Esophagus squamous epithelium (tissue), 5 donors: ENCODE measurements at places on chromosomes 5 and 9.
A peak's percentile ranks its signal among the peaks of the same experiment; 100 is the strongest.

- peaks cover 75% of the 10 kb centered on the region for H3K36me3 ChIP-seq
- peaks cover 8% of the 10 kb centered on the region for H3K4me1 ChIP-seq
- no peak for DNase-seq
- no peak overlapping the region for H3K4me3 ChIP-seq
These were observed 4.3 kb downstream of the BBLN start for GRCh38 chr9:128164307-128164885.

- H3K36me3 ChIP-seq = no peaks in the 10 kb centered on the region
- H3K27me3 ChIP-seq = no peaks in the 10 kb centered on the region
- H3K4me1 ChIP-seq = peaks cover 10% of the 10 kb centered on the region
- H3K27ac ChIP-seq = no peak overlapping the region
These were observed 41.8 kb upstream of the UGCG start for GRCh38 chr9:111854799-111855198.

- H3K27ac ChIP-seq = no peak overlapping the region
- H3K36me3 ChIP-seq = no peaks in the 10 kb centered on the region
- no peak for DNase-seq
- H3K4me3 ChIP-seq = no peak overlapping the region
These were observed 79.1 kb downstream of the UGCG start for GRCh38 chr9:111975709-111976108.

GRCh38 chr9:27527702-27528075 lies 1.9 kb downstream of the MOB3B start:
- H3K4me1 ChIP-seq = peaks cover 13% of the 10 kb centered on the region
- no peak for DNase-seq
- no peaks in the 10 kb centered on the region for H3K27me3 ChIP-seq
- H3K27ac ChIP-seq = peak overlapping the region; percentile 91

DNA sequence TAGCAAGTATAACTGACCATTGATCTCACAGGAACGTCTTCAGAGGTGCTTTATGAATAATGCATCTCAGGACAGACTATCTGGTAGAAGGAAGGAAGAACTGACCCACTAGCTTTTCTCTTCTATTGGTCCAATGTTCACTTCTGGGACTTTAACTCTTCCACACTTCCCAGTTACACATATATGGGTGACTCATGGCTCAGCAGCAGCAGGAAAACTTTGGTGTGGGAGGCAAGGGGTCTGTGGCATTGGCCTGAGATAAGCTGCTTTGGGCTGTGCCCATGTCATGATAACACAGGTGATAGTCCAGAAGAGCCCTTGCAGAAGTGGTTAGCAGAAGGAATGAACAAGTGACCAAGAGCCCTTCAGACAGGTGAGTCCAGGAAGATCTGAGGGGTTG lies 148.8 kb downstream of the RAB3C start:
- no peak overlapping the region for H3K27ac ChIP-seq
- H3K4me1 ChIP-seq = no peaks in the 10 kb centered on the region
- no peaks in the 10 kb centered on the region for H3K36me3 ChIP-seq
- no peak for DNase-seq
- H3K27me3 ChIP-seq = no peaks in the 10 kb centered on the region

- no peak overlapping the region for H3K4me3 ChIP-seq
- H3K36me3 ChIP-seq = no peaks in the 10 kb centered on the region
- H3K4me1 ChIP-seq = no peaks in the 10 kb centered on the region
- no peaks in the 10 kb centered on the region for H3K27me3 ChIP-seq
- DNase-seq = no peak
These were observed 35.5 kb upstream of the GRHPR start for GRCh38 chr9:37386988-37387387.

GRCh38 chr9:109973336-109973735 lies 193.3 kb downstream of the PALM2AKAP2 start:
- no peak for DNase-seq
- no peaks in the 10 kb centered on the region for H3K4me1 ChIP-seq
- H3K27me3 ChIP-seq = no peaks in the 10 kb centered on the region
- no peaks in the 10 kb centered on the region for H3K36me3 ChIP-seq
- H3K27ac ChIP-seq = no peak overlapping the region

- no peak for DNase-seq
- H3K4me1 ChIP-seq = peaks cover 13% of the 10 kb centered on the region
- peaks cover 32% of the 10 kb centered on the region for H3K27me3 ChIP-seq
These were observed at the start of gene ACSL6 for GRCh38 chr5:132011622-132012343. ACSL6 (minus strand) TSS chr5:132011658; CDS start chr5:132011553, 105 bp downstream.

GRCh38 chr5:91016954-91017700 lies 366.0 kb downstream of the ARRDC3 start:
- H3K27me3 ChIP-seq = no peaks in the 10 kb centered on the region
- peaks cover 24% of the 10 kb centered on the region for H3K4me1 ChIP-seq
- no peaks in the 10 kb centered on the region for H3K36me3 ChIP-seq
- peak overlapping the region; percentile 21 for H3K27ac ChIP-seq
- DNase-seq = no peak
- peak overlapping the region; percentile 26 for H3K4me3 ChIP-seq

DNA sequence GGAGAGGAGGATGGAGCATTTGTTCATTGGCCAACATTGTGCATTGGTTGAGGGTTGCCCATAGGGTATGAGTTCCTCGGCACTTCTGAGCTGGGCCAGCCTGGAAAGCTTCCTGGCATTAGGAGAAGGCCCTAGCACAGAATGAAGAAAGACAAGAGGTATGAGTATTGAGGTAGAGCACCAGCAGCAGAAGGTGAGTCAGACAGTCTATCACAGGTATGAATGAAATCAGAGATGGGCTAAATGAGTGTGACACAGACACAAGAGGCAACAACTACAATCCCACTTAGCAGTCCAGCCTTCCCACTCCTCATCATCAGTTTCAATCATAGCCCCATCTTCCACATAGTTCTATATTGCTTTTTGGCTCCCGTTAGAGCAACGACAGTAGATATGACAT lies 25.4 kb upstream of the TGFBR1 start:
- no peak overlapping the region for H3K27ac ChIP-seq
- no peak overlapping the region for H3K4me3 ChIP-seq
- no peak for DNase-seq
- no peaks in the 10 kb centered on the region for H3K27me3 ChIP-seq
- no peaks in the 10 kb centered on the region for H3K36me3 ChIP-seq
- H3K4me1 ChIP-seq = peaks cover 16% of the 10 kb centered on the region

GRCh38 chr5:27311544-27311943 lies 273.2 kb upstream of the CDH9 start:
- H3K36me3 ChIP-seq = no peaks in the 10 kb centered on the region
- no peak for DNase-seq
- no peaks in the 10 kb centered on the region for H3K4me1 ChIP-seq
- H3K4me3 ChIP-seq = no peak overlapping the region

DNA sequence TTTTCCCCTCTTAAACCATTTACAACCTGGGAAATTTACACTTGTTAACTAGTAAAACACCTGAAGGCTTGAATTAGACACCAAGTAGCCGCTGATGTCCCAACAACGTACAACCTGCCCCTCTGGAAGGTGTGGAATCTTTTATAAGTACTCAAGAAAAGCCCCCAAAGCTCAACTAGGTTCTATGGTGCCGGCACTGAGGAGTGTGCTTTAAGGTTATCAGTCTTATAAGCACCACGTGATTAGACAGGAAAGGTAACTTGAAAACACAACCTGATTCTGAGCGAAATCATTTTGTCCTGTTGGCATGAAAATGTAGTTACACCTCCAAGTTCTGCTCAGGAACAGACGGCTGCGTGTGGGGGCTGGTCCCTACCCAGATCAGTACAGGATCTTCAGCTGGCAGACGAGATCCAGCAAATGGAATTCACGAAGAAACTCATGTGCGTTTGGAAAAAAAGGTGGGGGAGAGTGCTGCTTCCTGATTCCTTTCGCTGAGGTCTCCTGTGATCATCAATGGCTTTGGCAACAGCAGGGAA lies 195.5 kb downstream of the MEF2C start:
- DNase-seq = no peak
- H3K27me3 ChIP-seq = peaks cover 74% of the 10 kb centered on the region
- no peaks in the 10 kb centered on the region for H3K36me3 ChIP-seq
- H3K4me1 ChIP-seq = peaks cover 25% of the 10 kb centered on the region
- H3K4me3 ChIP-seq = no peak overlapping the region

DNA sequence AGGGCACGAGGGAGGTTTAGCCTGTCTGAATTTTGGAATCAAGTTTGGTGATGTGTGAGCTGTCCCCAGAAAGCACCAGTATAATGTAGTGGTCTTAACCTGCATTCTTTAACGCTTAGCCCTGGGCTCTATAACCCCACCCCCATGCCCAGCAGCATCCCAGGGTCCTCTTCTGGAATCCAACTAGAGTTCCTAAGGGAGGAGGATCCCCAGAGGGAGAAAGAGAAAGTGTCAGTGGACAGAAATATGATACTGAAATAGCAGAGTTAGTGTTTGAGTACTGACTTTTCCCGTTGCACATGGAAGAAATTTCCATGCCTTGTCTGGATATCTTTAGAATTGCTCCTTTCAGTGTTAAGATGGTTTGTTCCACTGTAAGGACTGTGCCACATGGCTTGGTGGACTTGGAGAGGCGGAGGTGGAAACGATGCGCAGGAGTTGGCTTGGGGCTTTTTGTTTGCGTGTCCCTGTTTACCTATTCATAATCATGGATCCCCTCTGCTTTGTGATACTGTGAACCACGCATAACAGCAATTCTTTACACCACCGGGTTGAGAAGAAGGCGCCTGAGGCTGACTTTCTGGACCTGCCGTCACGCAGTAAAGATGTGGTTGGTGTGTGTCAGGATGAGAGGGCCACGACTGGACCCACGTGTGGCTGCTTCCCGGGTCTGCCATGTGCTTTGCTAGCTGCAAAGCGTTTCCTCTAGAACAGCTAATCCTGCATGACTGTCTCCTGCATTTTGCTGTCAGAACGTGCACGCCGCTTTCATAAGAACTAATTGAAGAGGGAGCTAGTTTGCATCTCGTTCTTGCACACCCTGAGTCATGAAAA lies 142.3 kb downstream of the SMARCA2 start:
- H3K36me3 ChIP-seq = peaks cover 11% of the 10 kb centered on the region
- no peak for DNase-seq
- H3K27me3 ChIP-seq = no peaks in the 10 kb centered on the region
- peaks cover 19% of the 10 kb centered on the region for H3K4me1 ChIP-seq

GRCh38 chr9:78189001-78189400 lies 46.9 kb upstream of the CEP78 start:
- H3K36me3 ChIP-seq = no peaks in the 10 kb centered on the region
- H3K4me3 ChIP-seq = no peak overlapping the region
- H3K27ac ChIP-seq = no peak overlapping the region
- no peaks in the 10 kb centered on the region for H3K27me3 ChIP-seq

- H3K27me3 ChIP-seq = no peaks in the 10 kb centered on the region
- no peak overlapping the region for H3K4me3 ChIP-seq
- H3K36me3 ChIP-seq = no peaks in the 10 kb centered on the region
- DNase-seq = no peak
- H3K4me1 ChIP-seq = peaks cover 6% of the 10 kb centered on the region
These were observed 48.5 kb upstream of the SNCAIP start for GRCh38 chr5:122263352-122264030.

DNA sequence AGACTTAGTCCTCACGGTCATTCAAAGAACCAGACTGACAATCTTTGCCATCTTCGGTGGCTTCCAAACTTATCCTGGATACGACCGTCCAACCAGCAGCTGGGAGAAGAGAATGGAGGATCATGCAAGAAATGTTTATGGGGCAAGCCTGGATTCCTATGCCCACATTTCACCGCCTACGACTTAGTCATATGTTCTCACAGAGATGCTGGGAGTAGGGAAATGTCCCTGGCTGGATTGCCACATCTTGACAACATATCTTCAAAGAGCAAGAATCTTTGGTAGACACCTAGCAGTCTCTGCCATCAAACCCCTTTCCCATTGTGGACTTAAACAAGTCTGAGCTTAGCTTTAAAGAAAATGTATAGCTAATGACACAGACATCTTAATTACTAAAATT lies 5.0 kb downstream of the MED7 start:
- no peaks in the 10 kb centered on the region for H3K27me3 ChIP-seq
- DNase-seq = no peak
- no peak overlapping the region for H3K27ac ChIP-seq
- H3K36me3 ChIP-seq = no peaks in the 10 kb centered on the region
- H3K4me1 ChIP-seq = peaks cover 16% of the 10 kb centered on the region

DNA sequence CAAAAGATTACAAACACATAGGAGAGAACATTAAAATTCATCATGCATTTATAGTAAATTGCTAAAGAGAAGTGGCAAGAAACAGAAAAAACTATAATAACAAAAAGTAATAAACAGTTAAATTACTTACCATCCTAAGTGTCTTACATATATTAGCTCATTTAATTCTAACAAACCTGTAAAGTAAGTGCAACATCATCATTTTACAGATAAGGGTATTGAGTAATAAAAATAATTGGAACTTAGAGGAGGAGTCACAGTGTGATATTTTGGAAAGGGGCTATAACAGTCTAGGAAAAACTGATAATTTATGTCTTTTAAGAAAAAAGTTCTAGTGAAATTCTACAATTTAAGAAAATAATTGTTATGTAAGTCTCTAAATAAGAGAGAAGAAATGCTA lies 592.8 kb downstream of the DMRTA1 start:
- no peaks in the 10 kb centered on the region for H3K36me3 ChIP-seq
- no peak overlapping the region for H3K27ac ChIP-seq
- H3K4me3 ChIP-seq = no peak overlapping the region

- no peaks in the 10 kb centered on the region for H3K4me1 ChIP-seq
- H3K27me3 ChIP-seq = no peaks in the 10 kb centered on the region
- no peak for DNase-seq
- H3K27ac ChIP-seq = no peak overlapping the region
- H3K36me3 ChIP-seq = no peaks in the 10 kb centered on the region
- H3K4me3 ChIP-seq = no peak overlapping the region
These were observed 319.8 kb upstream of the TRPM3 start for GRCh38 chr9:71441266-71441665.

GRCh38 chr5:175220549-175220948 lies 223.4 kb downstream of the DRD1 start:
- H3K4me1 ChIP-seq = no peaks in the 10 kb centered on the region
- H3K27me3 ChIP-seq = peaks cover 15% of the 10 kb centered on the region
- H3K4me3 ChIP-seq = no peak overlapping the region
- no peak overlapping the region for H3K27ac ChIP-seq

DNA sequence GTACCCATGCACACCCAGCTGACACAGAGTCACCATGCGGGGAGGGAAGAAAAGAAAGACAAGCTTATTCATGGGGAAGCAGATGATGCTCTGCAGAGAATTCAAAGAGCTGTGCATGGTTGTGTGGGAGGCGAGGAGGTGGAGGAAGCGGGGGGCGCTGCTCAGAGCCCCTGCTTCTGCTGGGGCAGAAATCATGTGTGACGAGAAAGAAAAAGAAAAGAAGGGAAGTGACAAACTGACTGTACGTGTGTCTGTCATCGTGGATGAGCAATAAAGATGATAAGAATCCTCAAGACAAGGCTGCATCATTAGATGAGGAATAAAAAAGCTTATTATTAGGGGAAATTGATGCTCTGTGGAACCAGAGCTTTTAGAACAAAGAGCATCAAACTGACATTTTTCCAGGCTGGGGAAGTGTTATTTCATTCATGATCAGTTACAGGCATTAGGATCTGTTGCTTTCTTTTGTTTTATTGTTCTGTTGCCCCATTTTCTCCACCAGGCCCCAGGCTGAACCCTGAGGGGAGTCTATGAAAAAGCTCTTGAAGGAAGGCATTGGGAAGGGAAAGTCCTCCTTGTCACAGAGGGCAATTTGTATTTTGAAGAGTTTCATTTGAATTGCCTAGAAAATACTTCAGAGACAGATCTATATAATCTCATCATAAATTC lies 20.3 kb upstream of the SH3RF2 start:
- H3K4me1 ChIP-seq = peaks cover 4% of the 10 kb centered on the region
- H3K4me3 ChIP-seq = no peak overlapping the region
- no peak overlapping the region for H3K27ac ChIP-seq
- DNase-seq = no peak

GRCh38 chr5:35554016-35554415 lies 63.6 kb upstream of the SPEF2 start:
- H3K4me1 ChIP-seq = no peaks in the 10 kb centered on the region
- H3K27me3 ChIP-seq = no peaks in the 10 kb centered on the region
- no peak overlapping the region for H3K4me3 ChIP-seq
- H3K27ac ChIP-seq = no peak overlapping the region
